ENCODE measurements at places on chromosomes 6 and 20.
A peak's percentile ranks its signal among the peaks of the same experiment; 100 is the strongest.

- DNase-seq = peak; percentile 15
These were observed 2.3 kb upstream of the OCSTAMP start for GRCh38 chr20:46552460-46553420.

DNA sequence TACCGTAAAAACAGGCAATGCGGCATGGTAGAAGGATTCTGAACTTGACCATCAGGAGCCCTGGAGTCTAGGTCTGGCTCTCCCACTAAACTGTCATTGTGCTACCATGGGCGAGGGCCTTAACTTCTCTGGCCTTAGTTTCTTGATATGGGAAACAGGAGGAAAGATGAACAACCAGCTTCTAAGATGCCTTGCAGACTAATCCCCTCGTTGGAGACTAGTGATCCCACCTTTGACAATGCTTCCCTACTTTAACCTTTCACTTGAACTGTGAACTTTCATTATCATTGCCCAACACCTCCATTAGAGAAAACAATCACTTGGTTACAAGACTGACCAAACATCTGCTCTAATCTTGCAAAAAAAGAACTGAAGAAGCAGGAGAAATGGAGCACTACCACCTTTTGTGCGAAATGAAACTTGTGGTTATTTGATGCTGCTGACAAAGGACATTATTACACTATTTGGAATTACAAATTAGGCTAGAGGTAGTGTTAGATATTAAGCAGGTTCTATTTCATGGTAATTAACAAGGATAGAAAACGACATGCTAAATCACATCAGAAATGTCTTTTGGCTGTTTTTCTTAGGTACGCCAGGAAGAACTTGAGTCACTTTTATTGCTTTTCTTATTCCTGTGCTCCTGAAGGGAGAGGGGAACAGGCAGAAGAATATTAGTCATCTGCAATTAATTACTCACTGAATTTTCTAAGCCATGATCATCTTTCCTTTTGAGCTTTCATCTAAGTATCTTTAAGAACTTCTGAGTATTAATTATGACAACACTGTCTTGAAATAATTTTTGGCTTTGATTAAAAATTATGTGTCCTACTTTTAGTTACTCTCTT, 39.1 kb upstream of the ARHGAP18 start:
- no peak for DNase-seq

GRCh38 chr6:158387578-158387977, 75.3 kb downstream of the TULP4 start:
- DNase-seq = no peak

- peak; percentile 72 for DNase-seq
These were observed at the start of gene SLC23A2 for GRCh38 chr20:5001174-5002076. Gene SLC23A2, minus strand, starts transcription at chr20:5001510. Its CDS starts 68,948 bp downstream, at chr20:4932562.

DNA sequence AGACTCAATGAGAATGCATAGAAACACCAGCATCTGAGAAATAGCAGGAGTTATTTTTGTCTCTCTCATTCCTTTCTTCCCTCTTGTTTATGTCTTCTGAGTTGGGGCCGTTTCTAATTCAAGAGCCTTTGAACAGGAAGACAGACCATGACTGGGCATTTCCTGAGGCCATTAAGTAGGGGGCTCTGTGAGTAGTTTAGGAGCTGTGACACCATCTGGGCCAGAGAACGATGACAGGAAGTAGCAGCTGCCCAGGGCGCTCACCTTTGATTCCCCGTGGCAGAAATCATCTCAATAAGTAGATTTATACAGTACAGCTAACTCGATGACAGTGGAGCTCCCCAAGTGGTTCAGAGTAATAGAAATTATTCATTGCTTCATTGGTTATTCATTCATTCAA, 298.4 kb upstream of the PLN start:
- no peak for DNase-seq

DNA sequence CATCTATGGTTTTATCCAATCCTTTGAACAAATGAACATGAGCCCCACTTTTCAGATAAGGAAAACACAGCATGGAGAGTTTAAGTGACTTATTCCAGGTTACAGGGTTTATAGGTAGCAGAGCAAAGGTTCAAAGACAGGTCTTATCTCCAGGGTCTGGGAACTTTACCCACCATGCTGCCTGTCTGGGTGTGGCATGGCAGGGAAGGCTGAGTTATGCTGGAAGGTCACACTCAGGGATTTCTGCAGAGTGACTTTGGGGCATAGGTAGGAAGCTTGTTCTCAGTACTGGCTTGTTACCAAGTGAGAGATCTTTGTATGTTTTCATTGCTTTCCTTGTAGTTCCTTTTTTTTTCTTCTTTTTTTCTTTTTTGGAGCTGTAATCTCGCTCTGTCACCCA, 1.8 kb downstream of the ZNF831 start:
- DNase-seq = no peak

- no peak for DNase-seq
These were observed 33.6 kb upstream of the FUCA2 start for GRCh38 chr6:143545165-143545564.

DNA sequence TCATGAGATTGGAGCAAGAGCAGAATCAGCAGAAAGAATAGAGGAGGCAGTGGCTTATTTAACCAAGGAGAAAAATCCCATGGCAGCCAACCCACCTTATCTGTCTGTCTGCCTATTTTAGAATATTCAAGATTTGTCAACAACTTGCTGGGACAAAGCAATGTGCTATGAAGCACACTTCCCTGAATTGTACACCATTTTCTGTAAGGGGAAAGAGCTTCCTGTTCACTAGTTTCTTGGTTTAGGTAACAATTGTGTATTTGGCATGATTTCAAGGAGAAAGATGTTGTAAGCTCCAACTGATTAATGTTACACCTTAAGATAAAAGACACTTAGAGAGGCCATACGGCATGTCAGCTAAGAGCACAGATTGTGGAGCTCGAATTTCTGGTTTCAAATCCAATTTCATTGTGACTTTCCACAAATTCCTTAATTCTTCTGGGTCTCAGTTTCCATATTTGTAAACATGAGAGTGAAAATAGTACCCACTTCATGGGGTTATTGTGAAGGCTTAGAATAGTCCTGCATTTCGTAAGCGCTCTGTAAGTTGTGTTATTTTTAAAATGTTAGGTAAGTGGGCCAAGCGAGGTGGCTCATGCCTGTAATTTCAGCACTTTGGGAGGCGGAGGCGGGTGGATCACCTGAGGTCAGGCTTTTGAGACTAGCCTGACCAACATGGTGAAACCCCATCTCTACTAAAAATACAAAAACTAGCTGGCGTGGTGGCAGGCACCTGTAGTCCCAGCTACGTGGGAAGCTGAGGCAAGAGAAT, 4.8 kb upstream of the MUC22 start:
- no peak for DNase-seq

DNA sequence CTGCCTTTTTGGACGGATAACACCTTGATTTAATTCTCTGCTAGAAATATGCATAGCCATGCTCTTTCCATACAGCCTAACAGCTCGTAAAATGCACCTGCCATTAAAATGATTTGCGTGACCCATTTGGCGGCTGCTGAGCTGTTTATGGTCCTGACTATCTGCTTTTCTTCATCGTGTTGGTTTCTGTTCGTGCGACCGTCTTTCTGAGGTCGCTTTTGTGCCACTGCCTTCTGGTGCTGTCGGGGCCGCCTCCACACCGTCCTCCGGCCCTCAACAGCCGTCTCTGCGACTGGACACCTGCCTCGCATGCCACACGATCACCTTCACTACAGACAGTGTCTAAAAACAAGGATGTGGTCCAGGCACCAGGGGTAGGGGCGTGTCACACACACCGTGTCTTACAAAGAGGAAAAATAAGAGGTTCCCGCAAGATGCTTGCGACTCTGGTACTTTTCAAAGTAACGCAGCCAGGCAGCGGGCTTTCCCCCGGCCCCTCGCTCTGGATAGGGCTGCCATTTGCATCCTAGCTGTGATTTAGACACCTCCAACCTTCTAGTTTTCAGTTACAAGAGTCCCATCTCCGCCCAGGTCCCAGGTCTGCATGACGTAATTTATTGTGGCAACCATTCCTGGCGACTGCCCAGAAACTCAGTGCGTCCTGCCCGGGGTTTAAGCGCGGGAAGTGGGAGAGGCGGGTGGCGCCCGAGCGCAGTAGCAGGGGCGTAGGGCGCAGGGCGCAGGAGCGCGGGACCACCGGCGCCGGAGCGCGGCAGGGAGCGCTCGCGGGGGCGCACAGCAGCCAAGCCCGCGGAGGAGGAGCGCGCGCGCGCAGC, at the start of gene STMND1:
Gene STMND1, plus strand, starts transcription at position 629 of the 836 bp plus-strand sequence. CDS start 208 bp downstream, outside the sequence.
- no peak for DNase-seq

GRCh38 chr20:58233881-58234528, 5.6 kb upstream of the ANKRD60 start:
- DNase-seq = peak; percentile 47

DNA sequence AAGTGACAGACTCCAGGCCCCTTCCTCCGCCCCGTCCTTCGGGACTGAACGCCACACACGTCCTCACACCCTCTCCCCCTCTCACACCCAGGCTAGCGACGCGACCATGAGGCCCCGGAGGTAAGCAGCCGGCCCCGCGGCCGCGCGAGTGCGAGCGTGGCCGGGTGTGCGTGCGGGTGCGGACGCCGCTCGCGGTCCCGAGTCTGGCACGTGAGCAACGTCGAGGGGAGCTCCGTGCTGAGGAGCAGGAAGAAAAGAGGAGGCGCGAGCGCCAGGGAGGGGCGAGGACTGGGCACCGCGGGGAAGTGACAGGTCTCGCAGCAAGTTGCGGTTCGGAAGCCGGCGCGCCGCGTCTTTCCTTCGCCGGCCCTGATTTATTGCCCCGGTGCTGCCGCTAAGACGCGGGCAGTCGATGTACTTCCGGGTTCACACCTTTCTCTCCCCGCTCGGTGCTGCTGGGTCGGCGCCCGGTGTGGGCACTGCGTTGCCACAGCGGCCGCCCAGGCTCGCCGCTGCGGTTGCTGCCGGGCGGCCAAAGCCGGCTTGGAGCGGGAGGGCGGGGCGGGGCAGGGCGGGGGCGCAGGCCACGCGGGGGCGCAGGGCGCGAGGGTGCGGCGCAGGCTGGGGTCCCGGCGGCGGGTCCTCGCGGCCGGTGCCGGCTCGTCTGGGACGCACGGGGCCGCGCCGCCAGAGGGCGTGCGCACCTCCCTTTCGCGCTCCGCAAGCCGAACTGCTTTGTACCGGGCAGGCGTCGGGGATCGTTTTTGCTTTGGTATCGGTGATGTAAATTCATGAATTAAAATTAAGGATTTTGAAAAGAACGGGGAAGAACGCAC, 15.8 kb upstream of the LIN28B start:
- DNase-seq = peak; percentile 43

- no peak for DNase-seq
These were observed 40.7 kb upstream of the FOXQ1 start for GRCh38 chr6:1271071-1271763.

GRCh38 chr6:7106215-7106751, 1.5 kb upstream of the RREB1 start:
- DNase-seq = no peak

DNA sequence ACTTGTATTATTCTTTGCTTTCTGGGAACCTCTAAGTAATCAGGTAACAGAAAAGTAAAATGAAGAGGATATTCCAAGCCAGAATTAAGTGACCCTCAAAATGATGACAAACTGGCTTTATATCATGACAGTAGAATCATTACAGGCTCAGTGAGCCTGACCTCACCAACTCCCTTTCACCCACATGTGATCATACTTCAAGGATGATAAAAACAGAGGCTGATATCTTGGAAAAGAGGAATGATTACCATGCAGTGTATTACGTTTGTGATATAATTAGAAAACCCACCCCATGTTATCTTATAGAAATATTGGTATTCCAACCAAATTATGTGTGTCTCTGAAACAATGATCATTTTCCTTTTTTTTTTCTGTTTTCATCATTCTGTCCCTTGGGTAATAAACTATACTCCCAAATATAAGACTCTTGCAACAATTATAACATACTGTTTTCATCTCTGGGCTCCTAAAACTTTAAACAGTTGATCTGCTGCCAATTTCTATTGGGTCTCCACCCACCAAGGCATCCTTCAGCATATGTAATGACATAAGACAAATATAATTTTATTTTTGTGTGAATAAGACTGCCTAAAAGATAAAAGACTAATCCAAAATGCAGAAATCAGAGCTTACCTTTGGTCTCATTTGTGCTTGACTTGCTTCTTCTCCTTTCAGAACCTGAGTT, 115.7 kb downstream of the DST start:
- no peak for DNase-seq

DNA sequence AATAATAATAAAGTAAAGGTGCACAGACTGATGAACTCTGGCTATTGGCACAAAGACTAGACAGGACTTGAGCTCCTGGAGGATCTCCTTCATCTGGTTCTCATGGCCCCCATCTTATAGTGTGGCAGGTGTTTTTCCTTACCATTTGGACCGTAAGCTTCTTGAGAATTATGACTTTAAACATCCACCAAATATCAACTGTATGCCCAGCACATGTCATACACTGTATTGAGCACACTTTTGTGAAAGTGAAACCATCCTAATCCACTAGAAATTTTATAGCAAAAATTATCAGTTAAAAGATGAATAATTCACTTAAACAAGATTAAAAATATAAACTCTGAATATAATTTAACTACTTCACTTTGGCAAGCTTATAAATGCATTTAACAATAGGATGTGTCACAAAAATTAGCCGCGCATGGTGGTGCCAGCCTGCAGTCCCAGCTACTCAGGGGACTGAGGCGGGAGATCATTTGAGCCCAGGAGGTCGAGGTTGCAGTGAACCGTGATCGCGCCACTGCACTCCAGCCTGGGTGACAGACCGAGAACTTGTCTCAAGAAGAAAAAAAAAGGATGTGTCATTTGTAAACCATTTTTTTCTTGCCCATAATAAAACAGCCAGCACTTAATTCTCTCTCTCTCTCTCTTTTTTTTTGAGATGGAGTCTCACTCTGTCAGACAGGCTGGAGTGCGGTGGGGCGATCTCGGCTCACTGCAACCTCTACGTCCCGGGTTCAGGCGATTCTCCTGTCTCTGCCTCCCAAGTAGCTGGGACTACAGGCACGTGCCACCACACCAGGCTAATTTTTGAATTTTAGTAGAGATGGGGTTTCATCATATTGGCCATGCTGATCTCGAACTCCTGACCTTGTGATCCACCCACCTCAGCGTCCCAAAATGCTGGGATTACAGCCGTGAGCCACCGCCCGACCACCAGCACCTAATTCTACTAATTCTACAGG, 9.1 kb downstream of the HIVEP2 start:
- DNase-seq = peak; percentile 20

GRCh38 chr6:20227350-20227749, 15.1 kb upstream of the MBOAT1 start:
- no peak for DNase-seq

DNA sequence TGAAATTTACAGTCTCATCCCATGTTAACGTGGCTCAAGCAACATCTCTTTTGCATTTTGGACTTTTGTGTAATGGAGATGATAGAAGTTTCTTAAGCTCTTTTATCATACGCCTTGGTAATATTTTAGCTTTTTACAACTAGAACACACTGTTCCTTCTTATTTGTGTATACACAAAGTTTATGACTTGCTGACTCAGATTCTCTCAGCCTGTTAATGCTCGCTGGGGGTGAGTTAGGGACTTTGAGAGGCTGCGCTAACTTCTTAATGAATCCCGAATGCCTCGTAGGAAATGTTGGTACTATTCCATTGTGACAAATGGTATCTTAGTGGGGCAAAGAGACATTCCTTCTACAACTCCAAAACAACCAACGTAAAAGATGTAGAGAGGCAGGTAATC, 509.7 kb downstream of the DOK5 start:
- no peak for DNase-seq
